Transverse colon (tissue), 4 donors: ENCODE measurements at places on chromosomes 5 and 9.

DNA sequence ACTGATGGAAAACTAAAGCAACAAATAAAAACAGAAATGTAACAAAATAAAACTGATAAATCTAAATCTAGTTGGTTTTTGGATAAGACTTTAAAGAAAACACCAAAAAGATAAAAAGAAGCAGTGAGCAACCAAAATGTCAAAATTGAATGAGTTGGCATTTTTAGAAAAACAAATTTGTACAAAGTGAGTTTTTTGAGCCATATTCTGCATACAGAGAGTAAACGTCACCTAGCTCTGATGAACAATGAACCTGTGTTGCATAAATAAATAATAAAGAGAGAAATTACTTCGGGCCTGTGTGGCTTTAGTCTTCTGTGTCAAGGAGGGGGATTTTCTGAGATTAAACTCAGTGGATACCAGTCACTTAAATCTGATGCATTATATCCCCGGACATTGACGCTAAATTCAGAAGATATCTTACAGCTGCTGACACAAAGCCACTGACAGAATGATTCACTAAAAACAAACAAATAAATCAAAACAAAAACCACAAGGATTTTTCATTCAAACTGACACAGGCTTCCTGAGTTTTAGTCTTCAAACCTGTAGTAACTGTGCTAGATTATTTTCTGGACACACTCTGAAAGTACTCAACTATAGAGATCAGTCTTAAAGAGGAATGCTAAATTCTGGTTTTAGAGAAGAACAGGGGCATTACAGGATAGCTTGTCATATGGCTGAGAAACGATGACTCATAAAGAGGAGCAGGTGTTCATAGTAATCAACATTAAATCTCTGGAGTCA lies 403.5 kb upstream of the ST8SIA4 start:
- no peak for DNase-seq

- no peak for DNase-seq
These were observed 93.4 kb downstream of the PIP5K1B start for GRCh38 chr9:68798423-68798822.

GRCh38 chr9:98887918-98888510 lies 55.7 kb upstream of the COL15A1 start:
- DNase-seq = no peak

- DNase-seq = no peak
These were observed 7.6 kb upstream of the IRF1 start for GRCh38 chr5:132498152-132498551.
